ENCODE measurements at places on chromosomes 5 and 9.

DNA sequence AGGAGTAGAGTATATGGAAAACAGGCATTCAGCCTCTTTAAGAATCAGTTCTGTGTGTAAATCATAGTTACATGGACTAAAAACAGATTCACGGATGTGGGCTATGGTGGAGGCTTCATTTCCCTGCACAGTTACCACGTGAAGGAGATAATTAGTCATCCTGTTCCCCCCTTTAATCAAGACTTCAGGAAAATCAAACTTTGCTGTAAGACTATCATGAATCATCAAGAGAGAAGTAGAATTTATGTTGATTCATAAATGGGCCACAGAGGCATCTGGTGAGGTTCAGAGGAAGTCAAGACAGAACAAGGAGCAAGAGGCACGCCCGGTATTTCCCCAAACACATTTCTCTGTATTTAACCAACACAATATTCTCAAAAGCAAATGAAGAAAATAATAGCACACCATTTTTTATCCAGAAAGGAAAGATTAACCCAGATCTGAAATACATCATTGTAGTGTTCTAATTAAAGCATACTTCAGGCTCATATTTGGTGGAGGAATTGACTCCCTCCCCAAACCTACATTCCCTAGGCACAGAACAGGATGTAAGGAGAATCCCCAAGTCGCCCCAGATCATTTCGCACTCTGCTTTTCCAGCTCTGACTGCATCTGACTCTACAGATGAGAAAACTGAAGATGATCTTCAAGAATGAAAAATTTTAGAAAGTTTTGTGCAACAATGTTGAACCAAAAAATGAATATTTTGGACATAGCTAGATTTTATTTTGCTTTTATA is 175.8 kb upstream of the GAS1 start:
- no peak for DNase-seq

DNA sequence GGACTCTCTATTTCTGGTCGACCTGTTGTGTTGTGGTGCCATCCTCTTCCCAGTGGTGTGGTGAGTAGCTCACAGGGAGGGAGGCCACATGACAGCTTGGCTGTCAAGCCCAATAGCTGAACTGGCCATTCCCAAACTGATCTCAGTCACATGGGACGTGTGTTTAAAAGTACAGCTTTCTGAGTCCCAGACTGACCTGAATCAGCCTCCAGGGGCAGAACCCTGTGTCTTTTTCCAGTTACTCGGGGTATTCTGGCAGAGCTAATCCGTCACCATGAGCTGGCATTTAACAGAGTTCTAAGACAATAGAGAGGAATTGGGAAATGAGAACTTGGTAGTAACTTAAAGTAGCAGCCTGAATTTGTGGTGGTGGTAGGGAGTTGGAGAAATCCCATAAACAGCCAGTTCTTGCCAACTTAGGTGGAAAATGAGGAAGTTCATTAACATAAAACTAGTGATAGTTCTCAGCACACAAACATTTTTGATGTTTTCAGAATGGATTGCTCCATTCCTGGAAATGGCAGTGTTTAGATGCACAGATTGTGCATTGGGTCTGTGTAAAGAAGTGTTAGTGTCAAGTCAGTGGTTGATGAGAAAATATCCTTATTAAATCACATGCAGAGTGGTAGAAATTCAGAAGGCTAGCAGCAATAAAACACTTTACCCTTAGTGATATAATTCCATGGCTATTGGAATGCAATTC is 50.9 kb downstream of the GPR107 start:
- no peak for DNase-seq

DNA sequence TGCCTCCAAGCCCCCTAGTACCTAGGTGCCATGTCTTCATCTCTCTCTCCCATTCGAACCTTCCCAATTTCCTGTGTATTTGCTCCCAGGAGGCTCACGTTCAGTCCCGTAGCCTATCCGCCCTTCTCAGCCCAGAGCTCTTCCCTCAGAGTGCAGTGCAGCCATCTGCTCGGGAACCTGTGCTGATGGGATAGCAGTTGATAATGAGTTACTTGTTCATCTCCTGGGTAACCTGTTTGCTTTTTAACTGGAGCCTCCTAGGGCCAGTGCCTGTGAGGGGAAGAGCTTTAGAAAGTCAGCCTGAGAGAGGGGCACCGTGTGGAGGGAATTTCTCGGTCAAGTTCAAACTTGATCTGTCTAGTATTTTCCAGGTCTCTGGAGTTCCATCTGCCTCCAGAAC is 229.8 kb upstream of the IL12B start:
- no peak for DNase-seq

DNA sequence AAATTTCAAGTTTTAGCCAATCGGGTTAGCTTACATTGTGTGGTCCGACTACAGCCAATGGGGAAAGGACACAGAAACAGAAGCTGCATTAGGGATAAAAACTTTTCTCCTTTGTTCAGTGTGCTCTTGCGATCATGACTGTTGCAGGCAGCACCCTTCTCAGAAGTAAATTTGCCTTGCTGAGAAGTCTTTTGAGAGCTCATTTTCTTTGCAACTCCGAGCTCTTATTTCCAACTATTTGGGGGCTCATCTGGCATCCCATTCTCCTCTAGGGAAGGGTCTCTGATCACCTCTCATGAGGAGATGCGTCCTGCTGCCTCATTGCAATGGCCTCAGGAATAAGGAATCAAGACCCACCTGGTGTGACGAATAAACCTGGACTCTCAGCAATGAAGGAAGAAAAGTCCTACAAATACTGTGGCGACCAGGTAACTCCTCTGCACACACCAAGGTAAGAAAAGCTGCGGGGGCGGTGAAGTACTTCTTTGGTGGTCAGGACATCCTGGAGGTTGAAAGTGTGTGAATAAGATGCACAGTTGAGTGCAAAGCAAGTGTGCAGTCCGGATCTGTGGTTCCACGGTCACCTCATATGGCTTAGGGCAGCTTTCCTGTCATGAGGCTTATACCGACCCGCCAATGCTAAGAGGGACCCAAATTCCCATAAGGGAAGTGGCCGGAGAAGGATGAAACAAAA is 20.4 kb downstream of the CNOT8 start:
- no peak for DNase-seq

DNA sequence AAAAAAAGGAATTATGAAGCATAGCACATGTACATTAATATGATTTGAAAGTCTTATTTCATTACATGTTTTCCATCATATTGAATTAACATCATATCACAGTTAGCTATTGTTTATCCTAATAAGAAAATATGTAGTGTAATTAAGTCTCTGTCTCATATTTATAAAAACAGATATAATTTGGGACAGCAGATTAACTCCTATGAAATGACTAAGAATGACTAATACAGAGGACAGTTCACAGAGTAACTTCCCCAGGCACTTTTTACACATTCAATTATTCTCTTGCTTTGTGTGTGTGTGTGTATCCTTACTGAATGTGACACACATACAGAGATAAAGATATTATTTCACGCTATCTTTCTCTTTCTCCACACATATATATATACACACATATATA is 2400.9 kb upstream of the C9orf72 start:
- DNase-seq = no peak

DNA sequence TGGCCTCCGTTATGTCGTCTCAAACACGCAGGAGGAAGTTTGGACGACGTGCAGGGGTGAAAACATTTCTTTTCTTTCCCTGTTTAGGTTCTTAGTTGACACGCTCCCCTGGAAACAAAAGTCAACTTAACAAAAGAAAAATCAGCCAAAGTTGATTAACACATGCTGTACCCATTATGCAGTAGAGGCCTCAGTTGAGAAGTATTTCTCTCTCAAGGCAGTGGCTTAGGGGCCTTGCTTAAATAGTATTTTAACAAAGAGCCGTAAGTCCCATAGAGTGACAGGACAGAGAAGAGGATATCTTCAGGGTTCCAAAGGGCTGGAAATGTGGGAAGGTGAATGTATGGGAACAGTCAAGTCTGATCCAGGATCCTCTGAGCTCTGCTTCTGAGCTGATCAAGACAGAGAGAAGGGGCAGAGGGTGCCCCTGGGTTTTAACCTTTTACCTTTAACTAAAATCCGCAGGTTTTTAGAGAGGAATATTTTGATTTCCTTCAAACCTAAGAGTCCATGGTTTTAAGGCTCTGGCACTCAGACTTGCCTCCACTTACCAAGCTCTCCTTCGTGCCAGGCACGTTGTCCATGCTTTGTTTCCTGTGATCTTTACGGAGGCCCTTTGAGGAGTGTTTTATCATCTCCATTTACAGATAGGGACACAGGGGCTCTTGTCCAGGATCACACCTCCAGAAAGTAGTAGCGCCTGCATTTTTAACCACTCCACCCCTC is 629 bp upstream of the CD74 start:
- DNase-seq = no peak
